ENCODE measurements at places on chromosomes 13 and 19.

- no peak for DNase-seq
Measured at GRCh38 chr13:102538938-102539337, 57.8 kb upstream of the TPP2 start.

DNA sequence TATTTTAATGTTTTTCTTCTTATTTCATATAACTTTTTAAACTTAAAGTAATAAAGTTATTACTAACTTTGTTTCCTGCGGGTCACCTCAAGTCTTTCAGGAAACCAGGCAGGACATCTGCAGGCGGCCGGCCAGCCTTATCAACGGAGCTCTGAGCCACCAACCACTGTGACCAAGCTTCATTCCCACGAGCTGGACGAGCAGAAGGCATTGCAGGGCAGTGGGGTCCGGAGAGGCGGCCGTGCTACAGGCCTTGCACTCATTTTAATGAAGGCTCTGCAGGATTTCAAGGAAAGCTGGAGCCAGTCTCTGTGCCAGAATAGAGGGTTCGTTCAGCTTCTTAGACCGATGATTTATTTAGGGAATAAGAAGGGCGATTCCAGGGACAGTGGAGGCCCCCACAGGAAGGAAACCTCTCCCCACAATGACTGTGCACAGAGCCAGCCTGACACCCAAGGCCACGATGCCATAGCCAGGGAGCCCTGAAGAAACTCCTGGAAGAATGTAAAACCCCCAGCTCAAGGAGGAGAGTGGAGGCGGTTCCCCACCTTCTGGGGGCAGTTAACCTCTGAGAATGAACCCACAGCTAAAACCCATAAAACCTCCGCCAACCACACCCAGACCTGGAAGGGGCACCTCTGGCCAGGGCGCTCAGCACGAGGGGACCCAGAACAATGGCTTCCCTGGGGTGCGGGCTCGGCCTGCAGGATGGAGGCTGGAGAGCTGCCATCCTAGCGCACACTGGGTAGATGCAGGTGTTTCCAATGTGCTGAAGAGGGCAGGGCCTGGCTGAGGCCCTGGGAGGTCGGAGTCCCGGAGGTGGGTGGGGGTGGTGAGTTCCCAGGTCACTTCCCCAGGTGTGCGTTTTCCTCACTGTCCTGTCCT lies 75.0 kb downstream of the RASA3 start:
- no peak for DNase-seq

DNA sequence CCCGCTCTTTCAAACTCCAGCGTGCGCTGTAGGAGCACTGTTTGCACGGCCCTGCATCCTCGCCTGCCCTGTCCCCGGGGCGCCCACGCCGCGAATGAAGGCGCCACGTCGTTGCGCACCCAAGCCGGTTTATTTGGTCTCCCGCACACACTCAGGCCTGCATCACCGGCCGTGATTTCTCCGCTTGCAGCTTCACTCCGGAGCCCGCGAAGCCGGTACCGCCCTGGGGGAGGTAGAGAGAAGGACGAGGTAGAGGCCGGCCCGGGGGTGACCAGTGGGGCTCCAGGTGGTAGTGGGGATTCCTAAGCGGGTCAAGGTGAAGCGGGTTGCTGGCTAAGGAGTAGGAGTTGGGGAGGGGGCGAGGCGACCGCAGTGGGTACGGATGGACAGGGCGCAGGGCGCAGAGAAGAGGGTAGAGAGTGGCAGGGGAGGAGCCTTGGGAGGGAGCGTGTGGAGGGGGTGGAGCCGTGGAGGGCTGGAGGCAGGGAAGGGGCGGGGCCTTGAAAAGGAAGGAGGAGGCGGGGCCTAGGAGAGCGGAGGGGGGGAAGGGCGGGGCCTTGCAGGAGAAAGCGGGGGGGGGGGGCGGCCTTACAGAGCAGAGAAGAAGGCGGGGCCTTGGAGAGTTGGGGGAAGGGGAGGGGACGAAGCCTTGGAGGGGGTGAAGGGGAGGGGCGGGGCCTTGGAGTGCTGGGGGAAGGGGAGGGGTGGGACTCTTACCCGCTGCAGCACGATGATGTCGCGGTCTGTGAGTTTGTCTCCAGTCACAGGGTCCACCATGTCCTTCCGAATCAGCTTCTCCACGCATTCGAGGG lies 24.6 kb downstream of the NOSIP start:
- no peak for DNase-seq

- DNase-seq, result peak; percentile 68
Measured at GRCh38 chr13:95099541-95099940, 201.7 kb downstream of the ABCC4 start.

DNA sequence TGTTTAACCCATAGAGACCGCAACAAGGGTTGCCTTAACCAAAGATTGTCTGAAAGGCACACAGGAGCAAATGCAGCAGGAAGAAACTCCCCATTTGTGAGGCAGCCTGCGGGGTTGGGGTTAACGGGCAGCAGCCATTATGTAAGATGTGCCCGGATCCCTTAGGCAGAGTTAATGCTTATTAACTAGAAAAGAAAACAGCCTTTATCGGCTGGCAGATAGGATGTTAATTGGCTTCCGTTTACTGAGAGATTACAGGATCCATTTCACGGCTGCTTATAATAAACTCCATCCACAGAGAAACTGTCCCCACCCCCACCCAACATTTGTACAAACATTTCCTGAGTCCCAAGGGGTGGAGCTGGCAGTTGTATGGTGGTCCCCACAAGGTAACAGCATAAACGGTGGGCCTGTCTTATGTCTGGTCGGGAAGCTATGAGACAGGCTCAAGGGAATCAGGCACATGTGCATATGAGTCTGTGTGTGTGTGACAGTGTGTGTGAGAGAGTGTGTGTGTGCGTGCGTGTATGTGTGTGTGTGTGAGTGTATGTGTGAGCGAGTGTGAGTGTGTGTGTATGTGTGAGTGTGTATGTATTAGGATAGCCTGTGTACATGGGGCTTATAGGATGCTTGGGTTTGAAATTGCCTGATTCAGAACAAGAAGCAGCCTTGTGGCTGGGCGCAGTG lies 10.5 kb downstream of the SLC25A42 start:
- DNase-seq, result no peak

GRCh38 chr13:84744203-84744602 lies 861.9 kb upstream of the SLITRK1 start:
- no peak for DNase-seq

- DNase-seq, result no peak
Measured at GRCh38 chr19:46484656-46485055, 11.0 kb downstream of the PNMA8B start.

GRCh38 chr19:41307090-41307875 lies 2.7 kb upstream of the CCDC97 start:
- no peak for DNase-seq

DNA sequence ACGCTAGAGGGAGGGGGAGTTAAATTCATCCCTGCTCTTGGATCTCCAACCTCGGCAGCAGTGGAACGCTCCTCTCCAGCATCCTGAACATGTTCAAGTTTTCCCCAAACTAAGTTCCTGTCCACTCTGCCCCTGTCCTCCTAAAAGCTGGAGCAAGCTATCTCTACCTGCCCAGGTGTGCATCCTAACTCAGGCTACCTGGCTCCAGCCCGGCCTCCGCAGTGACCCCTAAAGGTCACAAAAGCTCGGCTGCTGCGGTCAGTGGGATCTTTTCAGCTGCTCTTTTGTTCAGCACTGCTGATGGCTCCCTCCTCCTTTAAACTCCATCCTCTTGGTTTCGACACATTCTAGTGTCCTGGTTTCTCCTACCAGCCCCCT lies 1.4 kb downstream of the DCUN1D2 start:
- no peak for DNase-seq

GRCh38 chr19:39845172-39845571 lies 1.0 kb downstream of the FBL start:
- no peak for DNase-seq

DNA sequence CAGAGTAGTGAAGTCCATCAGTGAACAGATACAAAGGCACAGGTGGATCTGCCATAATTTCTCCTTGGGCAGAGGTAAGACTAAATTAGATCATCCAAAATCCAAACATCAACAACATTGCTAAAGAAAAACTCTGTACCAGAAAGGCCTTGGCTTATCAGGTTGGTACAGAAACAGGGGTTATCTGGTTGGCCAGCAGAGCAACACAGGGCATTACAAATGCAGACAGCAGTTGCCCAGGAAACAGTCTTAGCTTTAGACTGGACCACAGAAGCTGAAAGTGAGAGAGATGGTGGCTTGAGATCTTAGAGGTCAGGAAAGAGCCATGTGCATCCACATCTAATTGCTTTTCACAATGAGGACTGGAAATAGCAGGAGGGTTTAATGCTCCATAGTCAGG lies 26.6 kb upstream of the DGKH start:
- DNase-seq, result no peak

DNA sequence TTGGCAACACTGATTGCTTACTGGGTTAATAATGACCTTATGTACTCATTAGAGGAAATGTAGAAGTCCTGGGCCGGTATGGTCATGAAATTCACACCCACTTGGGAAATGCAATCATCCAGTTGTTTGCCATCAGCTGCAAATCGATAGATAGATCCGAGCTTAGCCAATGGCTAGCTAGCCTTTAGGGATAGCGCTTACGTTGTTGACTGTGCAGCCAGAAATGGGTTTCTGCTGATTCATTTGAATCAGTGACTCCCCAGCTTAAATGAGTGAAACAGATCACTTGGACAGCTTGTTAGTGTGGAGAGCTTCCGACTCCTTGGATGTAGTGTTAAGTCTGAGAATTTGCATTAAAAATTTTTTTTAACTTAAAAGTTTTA lies 11.8 kb downstream of the IL17D start:
- DNase-seq, result no peak

DNA sequence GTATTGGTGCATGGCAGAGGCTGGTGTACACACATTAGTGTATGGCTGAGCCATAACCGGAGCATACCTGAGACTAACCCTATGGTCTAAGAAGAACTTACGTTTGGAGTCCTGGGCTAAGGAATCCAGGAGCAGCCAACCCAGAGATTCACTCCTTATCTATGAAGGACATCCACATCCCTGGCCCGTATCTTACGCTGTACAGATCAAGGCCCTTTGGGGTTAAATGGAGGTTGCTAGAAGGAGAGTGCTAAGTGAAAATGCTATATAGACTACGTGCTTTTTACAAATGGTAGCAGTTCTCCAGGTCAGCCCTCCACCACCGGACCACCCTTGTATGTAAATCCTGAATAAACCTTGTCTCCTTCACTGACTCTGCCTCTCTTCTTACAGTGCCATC lies 1.9 kb upstream of the SUGT1 start:
- no peak for DNase-seq

- no peak for DNase-seq
Measured at GRCh38 chr13:114064450-114065140, 67.8 kb downstream of the RASA3 start.

GRCh38 chr19:1109032-1109551 lies 5.3 kb downstream of the GPX4 start:
- no peak for DNase-seq

GRCh38 chr19:11587975-11588631 lies 9.2 kb upstream of the ZNF627 start:
- DNase-seq, result no peak

- DNase-seq, result no peak
Measured at GRCh38 chr13:74449811-74450524, 315.8 kb upstream of the KLF12 start.

DNA sequence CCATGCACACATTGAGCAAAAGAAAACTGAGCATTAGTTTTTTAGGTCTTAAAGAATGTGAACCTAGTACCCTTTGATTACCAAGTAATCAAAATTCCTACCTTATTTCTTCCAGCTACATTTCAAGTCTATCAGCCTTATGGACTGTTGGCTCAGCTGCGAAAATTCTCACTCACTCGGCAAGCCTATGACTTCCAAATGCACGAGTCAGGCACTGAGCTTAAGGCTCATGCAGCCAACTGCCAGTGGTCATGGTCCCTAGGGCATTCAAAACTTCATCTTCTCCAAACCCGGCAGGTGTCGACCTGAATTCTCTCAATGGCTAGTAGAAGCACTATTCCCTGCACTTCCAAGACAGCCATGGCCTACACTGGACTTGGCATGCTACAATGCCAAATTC lies 41.2 kb downstream of the RUBCNL start:
- no peak for DNase-seq

DNA sequence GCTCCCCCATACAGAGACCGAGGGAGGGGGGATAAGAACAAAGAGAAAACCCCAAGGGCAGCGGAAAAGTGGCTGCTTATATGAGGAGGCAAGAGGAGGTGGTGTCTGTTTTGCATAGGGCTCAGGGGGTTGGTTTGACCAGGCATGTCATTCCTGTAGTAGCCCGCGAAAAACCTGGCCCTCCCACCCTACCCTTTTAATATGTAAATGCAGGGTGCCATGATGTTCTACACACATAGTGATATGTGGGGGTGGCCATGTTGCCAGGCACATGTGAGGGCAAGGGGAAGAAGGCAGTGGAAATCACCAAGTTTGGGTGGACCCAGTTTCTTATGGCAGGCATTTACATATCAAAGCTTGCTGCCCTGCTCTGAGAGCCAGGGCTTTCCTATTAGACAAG lies 203.5 kb upstream of the UBL3 start:
- no peak for DNase-seq

GRCh38 chr13:47327861-47328260 lies 431.0 kb upstream of the HTR2A start:
- no peak for DNase-seq

GRCh38 chr19:35272954-35273649 lies 4.3 kb downstream of the USF2 start:
- DNase-seq, result no peak

- no peak for DNase-seq
Measured at GRCh38 chr13:99351772-99352171, 44.6 kb upstream of the GPR183 start.

DNA sequence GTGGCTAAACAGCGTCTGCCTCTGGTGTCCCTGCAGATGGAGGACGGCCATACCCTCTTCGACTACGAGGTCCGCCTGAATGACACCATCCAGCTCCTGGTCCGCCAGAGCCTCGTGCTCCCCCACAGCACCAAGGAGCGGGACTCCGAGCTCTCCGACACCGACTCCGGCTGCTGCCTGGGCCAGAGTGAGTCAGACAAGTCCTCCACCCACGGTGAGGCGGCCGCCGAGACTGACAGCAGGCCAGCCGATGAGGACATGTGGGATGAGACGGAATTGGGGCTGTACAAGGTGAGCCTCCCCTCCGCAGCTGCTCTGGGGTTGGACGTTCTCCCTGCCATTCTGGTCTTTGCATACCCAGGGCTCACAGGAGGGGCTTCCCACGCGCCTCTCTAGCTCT lies 19.9 kb downstream of the UHRF1 start:
- DNase-seq, result no peak
